MM.1S (cell line): ENCODE measurements at places on chromosomes 16 and 17.

DNA sequence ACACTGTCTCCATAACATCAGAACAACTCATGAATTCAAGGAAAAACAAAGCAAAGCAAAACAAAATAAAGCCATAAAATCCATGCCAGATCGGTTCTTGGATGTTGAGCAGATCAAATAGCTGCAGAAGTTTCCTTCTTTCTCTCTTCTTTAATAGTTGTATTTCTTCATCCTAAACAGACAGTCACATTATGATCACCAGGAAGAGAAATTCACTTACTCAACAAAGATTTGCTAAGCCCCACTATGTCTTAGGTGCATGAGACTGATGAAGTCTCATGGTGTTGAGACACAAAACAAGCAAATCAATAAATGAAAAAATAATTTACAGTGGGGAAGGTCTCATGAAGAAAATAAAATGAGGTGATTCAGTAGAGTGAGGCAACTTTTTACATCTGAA, 72.8 kb downstream of the WIPI1 start:
- no peak for DNase-seq

- DNase-seq: no peak
Measured at GRCh38 chr17:40724656-40725055, 21.1 kb upstream of the KRT24 start.

DNA sequence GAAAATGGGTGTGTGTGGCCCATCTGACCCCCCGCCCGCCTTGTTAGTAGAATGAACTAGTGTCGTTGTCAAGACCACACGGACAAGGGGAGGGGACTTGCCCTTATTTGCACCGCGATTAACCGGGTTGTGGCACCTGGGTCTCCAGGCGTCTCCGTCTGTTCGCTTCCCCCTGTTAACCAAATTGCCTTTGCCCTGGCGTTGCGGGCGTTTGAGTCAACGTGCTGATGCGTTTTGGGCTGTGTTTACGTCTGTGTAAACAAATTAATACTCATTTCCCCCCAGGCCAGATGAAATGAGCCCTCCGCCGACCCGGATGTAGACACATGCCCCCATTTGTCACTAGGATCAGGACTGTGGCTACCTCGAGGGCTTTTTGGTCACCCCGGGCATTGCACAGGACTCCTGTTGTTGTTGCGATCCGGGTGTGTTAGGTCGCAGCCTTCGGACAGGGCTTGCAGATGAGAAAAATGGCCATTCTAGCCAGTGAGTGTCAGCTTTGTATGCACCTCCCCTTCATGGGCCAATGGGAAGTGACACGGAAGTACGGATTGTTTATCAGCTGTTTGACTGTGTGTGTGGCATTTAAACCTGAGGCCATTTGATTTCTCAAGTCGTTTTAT, 906 bp downstream of the RBL2 start:
- DNase-seq: peak; percentile 87

- DNase-seq: no peak
Measured at GRCh38 chr16:53693320-53693719, 10.3 kb downstream of the RPGRIP1L start.

DNA sequence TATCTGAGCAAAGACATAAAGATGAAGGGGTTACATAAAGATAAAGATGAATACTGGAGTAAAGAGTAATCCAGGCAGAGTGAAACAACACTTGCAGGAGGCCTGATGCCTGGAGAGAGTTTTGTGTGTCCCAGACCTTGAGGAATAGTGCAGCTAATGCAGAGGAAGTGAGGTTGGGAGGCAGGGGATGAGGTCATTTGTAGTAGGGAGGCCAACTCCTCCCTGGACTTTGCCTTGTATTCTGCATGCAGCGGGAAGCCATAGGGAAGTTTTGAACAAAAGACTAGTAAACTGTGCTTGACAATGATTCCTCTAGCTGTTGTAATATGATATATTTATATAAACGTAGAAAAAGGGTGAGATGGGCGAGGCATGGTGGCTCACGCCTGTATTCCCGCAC, 356.6 kb downstream of the KCNJ2 start:
- no peak for DNase-seq

DNA sequence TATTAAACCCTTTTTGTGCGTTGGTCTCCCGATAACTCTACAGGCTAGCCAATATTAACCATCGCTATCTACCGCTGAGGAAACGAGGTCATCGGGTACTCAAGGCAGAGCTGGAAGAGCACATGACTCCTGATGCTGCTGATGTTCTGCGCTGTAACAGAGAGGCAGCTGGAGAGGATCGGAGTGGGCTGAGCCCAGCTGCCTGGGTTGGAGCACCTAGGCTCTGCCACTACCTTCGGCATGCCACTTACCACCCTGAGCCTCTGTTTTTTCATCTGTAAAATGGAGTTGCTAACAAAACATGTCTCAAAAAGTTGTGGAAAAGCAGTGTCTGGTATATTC, 432 bp upstream of the SLC46A1 start:
- DNase-seq: no peak

DNA sequence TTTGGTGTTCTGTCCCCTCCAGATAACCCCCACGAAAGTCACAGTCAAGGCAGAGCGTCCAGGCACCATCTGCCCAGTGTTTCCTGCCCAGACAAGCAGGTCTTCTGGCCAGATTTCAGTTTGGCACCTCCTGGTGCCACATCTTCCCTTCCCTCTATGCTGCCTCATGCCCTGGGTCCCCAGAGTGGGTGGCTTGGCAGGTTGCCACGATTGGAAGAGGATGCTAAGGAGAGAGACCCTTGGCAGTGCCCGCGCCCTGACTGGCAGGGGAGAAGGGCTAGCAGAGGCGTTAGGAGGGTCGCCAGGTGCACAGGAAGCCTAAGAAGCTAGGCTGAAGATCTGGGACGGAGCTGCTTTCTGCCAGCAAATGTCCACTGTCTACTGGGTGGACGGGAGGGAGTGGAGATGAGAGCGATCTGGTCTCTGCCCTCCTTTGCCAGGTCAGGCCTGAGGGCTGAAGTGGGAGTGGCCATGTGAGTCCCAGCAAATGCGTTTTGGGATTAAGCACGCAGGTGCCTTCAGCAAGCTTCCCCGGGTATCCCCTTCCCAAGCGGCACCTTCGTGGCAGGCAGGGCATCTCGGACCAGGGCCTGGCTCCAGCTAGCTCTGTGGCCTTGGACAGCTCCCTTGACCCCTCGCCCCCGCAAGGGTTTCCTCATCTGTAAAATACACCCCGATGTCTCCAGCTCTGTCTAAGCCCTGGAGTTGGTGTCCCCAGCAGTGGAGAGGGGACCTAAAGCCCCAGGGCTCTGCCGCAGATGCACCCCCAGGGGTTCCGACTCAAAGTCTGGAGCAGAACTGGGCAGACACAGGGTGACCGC, 13.4 kb upstream of the CD300A start:
- no peak for DNase-seq

GRCh38 chr17:48012151-48012520, 25.5 kb downstream of the COPZ2 start:
- peak; percentile 85 for DNase-seq

DNA sequence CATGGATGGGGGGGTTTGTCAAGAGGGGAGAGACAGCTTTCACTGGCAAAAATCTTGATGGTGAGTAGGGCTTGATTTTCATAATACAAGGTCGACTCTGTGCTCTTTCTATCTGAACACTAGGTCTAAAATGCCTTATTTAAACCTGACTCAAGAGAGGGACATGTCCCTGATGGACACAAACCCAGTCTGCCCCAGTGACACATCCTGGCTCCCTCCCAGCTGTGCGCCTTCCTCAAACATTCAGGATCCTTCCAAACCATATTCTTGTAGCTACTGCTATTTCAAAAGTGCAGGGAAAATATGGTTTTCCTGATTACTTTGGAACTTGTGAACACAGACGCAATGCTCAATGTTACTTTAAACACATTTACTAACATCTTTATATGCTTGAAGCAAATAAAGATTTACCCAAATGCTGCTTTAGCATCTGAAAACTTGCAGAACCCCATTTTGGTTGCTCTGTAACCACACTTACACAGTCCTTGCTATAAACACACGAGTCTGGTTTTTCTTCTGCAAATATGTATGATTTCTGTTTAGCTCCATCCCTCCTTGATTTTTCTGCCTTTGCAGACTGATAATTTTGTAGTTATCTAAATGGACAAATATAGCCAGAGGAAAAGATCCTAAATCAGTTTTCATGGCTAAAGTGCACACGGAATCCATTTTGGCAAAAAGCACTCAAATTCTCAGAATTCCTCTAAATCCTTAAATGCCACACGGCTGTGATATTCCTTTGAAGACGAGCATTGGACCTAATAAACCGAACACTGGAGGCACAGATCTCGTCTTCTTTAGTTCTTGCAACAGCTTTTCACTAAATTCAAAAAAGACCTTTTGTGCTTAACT, 499.9 kb upstream of the ZFHX3 start:
- DNase-seq: no peak

DNA sequence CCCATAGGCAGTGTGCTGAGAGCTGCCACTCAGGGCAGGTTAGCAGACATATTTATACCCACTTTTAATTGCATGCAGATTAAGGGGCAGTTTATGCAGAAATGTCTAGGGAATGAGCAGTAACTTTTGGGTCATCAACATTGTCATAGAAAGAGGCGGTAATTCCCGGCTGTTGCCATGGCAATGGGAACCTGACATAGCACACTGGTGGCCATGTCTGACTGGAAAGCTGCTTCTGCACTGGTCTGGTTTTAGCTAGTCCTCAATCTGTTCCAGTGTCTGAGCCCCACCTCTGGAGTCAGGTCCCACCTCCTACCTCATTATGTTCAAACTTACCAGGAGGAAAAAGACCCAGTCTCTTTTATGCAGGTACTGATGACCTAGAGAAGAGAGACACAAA, 31.5 kb upstream of the TNRC6C start:
- DNase-seq: no peak

GRCh38 chr16:64051824-64052223, 1070.0 kb downstream of the CDH11 start:
- DNase-seq: peak; percentile 15

- peak; percentile 63 for DNase-seq
Measured at GRCh38 chr16:396605-397004, 394 bp upstream of the NME4 start.

GRCh38 chr17:27609611-27610303, 21.2 kb upstream of the LGALS9 start:
- no peak for DNase-seq

GRCh38 chr17:66353937-66354401, 51.6 kb downstream of the PRKCA start:
- no peak for DNase-seq

DNA sequence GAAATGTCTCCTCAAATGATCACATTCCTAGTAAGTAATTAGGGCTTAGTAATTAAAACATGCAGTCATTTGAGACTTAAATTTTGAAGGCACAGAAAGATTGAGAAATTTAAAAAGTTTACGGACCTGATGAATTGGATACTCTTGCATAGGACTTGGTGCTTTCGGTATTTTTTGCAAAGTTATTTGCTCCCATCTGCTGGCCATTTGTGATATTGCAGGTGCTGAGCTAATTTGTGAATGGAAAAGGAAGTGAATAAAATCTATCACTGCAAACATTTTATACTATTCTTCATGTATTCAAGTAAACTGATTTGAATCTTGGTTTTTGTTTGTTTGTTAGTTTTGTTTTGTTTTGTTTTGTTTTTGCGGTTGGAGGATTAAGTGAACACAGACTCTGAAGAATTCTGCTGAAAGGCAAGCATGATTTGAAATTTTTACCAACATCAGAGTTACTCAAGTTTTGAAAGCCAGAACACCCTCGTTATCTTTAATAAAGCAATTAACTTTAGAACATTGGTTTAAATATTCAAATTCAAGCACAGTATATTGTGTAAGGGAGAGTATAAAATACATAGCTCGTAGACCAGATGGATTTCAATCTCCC, 689.5 kb upstream of the RBFOX1 start:
- DNase-seq: peak; percentile 68

GRCh38 chr17:29051731-29052130, 8.8 kb downstream of the PIPOX start:
- no peak for DNase-seq

GRCh38 chr16:50251375-50252081, 14.8 kb upstream of the ADCY7 start:
- no peak for DNase-seq

- DNase-seq: no peak
Measured at GRCh38 chr16:59880611-59881010, 1146.5 kb upstream of the GOT2 start.

- DNase-seq: no peak
Measured at GRCh38 chr17:40243761-40244160, 24.7 kb downstream of the WIPF2 start.

- no peak for DNase-seq
Measured at GRCh38 chr17:57919918-57920317, 35.3 kb downstream of the CUEDC1 start.

- peak; percentile 55 for DNase-seq
Measured at GRCh38 chr17:64291268-64291851, 28.3 kb upstream of the TEX2 start.

GRCh38 chr16:6749698-6750097, 582.9 kb upstream of the RBFOX1 start:
- no peak for DNase-seq

DNA sequence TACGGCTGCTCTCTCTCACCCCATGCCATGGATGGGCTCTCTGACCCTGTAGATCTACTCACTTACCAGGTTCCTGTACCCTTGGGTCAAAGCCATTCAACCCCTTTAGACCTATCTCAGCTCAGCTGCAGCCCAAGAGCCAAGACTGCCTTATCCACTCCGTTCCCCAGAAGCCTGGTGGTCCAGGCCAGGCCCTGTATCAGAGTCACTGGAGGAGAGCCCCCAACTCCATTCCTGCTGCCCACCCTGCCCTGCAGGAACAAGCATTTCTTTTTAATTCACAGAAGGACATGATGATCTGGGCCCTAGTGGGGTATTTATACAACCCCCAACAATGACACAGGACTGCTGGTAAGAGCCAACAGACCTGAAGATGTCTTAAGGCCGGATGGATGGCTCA, 76.8 kb downstream of the AIPL1 start:
- no peak for DNase-seq

DNA sequence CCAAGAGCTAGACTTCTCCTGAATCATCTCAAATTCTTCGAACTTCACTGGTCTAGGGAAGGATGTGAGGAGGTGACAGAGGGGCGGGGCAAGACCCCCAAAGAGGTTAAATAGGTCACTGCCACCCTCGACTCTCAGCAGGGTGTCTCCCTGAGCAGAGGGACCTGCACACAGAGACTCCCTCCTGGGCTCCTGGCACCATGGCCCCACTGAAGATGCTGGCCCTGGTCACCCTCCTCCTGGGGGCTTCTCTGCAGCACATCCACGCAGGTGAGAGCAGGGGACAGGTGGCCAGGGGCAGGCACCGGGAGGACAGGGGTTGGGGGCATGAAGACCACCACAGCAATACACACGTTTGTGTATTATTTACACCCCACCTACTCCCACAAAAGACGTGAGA, 9.2 kb downstream of the CCL17 start:
- DNase-seq: no peak
